HAP-1 (cell line): ENCODE measurements at places on chromosomes 5 and 9.

DNA sequence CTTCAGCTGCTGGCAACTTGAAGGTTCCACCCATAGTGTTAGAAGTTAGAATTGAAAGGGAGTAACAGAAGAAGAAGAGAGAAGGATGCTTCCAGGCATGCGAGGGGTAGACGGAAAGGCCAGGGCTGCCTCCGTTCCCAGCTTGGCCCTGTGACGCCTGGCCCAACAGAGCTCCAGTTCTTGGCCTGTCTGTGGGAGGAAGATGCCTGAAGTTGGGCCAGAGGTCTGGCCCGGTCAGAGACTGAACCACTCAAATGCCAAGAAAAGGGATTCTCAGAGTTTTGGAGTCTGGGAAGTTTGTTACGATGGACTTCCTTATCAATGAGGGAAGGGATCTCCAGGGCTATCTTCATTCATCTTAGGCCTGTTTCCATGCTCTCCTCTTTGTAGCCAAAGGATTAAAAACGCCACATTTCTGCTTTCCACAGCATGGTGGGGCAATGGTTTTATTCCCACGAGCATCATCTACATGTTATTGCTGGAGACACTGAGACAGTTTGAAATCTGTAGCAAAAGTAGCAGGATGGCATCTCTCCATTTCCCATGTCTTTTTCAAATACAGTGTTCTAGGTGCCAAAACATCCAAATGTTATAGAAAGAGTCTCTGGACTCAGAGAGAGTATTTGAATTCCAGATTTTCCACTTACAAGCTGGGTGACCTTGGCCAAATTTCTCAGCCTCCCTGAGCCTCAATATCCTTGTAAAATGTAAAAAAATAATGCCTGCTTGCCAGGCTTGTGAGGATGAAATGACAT, 65.4 kb upstream of the ANKRD55 start:
- DNase-seq, result no peak

- no peak for DNase-seq
These were observed 49.7 kb upstream of the NCS1 start for GRCh38 chr9:130122456-130122855.

DNA sequence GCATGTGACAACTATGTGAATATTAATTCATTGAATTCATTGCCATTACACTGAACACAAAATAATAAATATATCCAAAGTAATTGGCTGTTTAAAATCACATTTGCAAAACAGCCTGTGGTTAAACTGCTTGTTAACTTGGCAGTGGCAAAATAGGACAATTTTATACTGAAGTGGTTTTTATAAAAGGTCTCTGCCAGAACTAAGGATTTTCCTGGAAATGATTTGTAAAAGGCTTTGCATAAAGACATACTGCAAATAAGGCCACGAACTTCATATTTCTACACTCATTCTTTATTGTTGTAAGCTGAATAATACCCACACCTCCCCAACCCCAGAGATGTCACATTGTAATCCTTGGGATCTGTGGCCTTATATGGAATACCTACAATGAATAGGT, 370.3 kb upstream of the RGMB start:
- no peak for DNase-seq

DNA sequence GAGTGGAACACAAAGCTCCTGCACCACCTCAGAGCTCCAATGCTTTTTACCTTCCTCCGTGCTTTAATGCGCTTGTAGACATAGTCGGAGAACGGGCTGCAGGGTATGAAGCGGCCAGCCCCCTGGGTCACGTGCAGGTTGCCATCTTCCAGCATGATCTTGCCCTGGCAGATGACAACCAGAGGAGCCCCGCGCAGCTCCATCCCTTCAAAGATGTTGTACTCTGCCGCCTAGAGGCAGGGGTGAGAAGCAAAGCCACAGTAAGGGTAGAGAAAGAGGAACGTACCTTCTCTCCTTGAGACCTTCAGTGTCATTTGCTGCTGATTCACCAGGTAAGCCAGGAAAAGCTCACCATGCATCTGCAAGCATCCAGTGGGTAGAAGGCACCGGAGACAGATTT, 112.3 kb downstream of the DPYSL3 start:
- DNase-seq, result no peak

DNA sequence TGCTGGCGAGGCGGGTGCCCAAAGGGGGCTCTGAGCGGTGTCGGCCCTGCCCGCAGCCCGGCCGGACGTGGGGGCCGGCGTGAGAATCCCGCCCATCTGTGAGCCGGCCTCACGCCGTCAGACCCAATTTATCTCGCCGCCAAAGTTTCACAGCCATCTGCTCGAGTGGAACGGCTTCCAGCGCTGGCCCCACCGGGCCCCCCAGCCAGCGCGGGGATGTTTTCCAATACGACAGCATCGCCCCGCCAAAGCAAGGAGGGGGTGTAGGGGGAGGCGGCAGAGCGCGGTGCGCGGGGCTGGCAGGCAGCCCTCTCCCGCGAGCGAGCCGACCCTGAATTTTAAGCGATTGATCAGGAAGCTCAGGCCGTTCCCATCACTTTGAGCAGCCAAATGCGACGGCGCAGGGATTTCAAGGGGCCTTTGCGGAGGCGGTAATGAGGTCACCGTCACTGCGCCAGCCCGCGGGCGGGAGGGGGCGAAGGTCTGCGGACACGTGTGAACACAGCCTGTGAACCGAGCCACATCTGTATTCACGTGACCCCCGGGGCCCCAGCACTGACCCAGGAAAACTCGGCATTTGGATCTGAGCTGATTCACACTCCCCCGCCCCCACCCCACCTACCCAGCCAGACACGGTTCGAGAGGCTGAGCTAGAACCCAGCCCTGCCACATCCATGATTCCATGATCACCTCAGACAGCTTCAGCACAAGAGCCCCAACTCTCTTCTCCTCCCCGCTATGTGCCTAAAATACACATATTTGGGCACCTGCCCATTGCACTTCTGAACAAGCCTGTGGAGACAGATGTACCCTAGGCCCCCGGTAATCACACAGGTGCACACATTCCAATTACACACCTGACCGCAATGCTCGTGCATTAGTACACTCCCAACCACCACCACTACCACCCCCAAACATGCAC, 47.8 kb upstream of the PSD2 start:
- DNase-seq, result peak; percentile 52

GRCh38 chr5:107484281-107484680, 186.5 kb downstream of the EFNA5 start:
- DNase-seq, result no peak

DNA sequence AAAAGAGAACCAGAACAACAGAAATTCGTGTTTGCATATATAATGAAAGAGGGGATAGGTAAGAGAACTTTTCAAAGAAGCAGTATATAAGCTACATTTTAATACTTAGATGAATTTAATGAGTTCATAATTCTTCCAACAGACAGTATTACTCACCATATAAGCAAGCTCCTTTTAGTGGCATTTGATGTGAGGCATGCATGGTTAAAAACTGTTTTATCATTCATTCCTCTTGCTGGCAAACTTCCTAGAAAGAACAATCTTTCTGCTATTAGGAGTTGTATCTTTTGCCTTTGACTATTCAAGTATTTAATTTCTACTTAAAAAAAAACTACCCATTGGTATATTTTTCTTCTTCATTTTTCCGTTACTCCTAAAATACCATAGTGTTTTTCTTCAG, 65.7 kb upstream of the EIF4EBP3 start:
- no peak for DNase-seq

DNA sequence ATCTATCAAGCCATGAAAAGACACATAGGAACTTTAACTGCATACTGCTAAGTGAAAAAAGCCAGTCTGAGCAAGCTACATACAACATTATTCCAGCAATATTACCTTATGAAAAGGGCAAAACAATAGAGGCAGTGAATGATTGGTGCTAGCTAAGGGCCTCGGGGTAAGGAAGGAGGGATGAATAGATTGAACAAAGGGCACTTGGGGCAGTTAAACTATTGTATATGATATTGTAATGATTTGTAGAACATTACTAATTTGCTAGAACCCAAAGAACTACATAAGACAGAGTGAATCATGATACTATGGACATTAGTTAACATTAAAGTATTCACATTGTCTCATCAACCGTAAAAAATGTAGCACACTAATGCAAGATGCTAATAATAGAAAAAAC, 218.3 kb downstream of the FBXO4 start:
- DNase-seq, result no peak

- DNase-seq, result no peak
These were observed 75.4 kb upstream of the TBC1D2 start for GRCh38 chr9:98330831-98331230.

- DNase-seq, result no peak
These were observed 40.5 kb downstream of the NKD2 start for GRCh38 chr5:1048861-1049838.

GRCh38 chr9:85658716-85659115, 83.0 kb downstream of the AGTPBP1 start:
- DNase-seq, result no peak

DNA sequence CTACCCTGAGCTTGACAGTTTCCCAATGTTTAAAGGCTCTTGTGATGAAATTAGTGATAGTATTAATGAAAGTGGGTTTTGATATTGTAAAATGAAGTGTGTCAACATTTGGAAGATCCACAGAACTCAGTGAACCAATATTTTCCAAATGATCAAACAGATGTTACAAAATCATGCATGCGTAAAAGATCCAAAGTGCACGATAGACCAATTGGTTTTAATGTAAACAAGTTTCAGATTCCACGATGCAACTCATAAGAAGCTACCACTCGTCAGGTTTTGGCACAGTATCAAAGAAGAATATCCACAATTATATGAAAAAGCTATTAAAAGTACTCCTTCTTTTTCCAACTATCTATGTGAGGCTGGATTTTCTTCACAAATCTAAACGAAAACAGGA, 82.3 kb downstream of the SLC38A9 start:
- DNase-seq, result no peak

GRCh38 chr5:108688485-108688884, 59.2 kb upstream of the FER start:
- DNase-seq, result no peak

DNA sequence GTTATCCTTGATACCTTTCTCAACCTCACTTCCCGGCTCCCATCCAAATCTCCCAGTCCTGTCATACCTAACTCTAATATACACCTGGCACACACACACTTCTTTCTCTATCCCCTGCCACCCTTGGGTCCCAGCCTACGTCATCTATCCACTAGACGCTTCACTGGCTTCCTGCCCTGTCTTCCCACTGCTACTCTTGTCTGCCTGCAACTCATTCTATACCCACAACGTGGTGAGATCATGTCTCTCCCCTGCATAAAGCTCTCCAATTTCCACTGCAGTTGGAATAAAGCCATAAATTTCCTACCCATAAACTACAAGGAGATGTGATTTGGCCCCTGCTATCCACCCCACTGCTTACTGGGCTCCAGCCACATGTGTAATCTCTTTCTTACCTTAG, 93.5 kb downstream of the JMY start:
- DNase-seq, result no peak

- DNase-seq, result no peak
These were observed 17.5 kb upstream of the POMT1 start for GRCh38 chr9:131485206-131485605.
